Esophagus squamous epithelium (tissue), 5 donors: ENCODE measurements at places on chromosomes 2 and 18.

DNA sequence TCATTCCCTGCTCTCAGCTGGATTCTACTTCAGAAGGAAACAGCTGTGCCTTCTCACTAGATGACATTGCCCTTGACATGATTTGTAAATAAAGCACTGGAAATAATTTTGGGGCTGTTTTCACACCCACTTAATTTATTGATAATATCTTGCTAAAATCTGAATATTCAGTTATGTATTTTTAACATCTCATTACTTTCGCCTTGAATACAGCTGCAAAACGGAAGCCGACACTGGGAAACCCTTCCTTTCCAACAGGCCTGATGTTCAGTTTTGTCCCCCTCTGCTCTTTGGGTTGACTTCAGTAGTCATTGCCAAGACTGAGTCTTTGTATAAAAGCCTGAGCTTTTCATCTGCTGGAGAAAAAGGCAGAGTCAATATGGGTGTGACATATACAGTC is 82.7 kb downstream of the DOCK10 start:
- DNase-seq: no peak

DNA sequence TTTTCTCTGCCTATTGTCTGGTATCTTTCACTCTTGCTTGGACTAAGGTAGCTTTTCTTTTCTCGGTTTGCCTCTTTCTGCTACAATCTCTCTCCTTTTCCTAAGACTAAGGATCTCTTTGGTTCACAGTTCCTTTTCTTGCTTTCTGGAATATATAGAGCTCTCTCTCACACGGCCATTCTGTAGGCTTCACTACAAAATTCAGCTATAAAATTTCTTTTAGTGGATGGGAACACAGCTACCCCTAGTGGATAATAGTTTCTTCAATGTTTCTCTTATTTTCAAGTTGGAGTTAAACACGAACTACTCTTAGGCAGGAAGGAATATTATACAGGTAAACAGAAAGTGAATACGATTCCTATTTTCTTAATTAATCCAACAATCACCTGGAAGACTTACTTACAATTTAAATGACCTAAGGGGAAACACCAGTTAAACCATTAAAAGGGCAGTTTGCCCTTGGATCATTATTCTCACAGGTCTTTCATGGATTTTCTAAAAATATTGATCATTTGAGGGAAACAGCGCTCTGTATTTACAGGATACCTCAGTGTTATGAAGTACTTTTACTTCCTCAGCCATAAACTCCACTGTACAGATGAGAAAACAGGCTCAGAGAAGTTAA is 140.5 kb downstream of the LRP2 start:
- DNase-seq: no peak

- no peak for DNase-seq
Observed at GRCh38 chr18:41197967-41198366, 757.1 kb upstream of the PIK3C3 start.

DNA sequence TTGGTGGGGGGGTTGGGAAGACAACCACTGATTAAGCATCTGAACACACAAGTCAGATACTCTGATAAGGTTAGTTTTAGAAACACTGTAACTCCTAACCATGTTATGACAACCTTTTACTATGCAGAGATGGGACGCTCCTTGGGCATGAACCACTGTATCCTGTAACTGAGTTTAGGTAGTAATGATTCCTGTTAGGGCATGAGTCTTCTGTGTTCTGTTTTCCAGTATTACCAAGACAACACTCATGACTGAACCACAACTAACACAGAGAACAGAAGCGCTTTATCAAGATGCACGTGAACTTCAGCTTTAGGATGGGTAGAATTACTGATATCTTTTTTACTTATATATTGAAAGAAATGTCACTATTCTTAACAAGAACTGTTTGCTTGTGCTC is 14.1 kb upstream of the CREB1 start:
- no peak for DNase-seq

- DNase-seq: no peak
Observed at GRCh38 chr18:23968638-23969604, 45.6 kb upstream of the TTC39C start.

- DNase-seq: no peak
Observed at GRCh38 chr2:67828066-67828465, 234.7 kb downstream of the C1D start.

GRCh38 chr2:46803911-46804670 is 111.5 kb downstream of the MCFD2 start:
- no peak for DNase-seq

GRCh38 chr2:196399722-196400691 is 228.6 kb upstream of the STK17B start:
- DNase-seq: no peak

- no peak for DNase-seq
Observed at GRCh38 chr2:15378148-15378908, 182.8 kb downstream of the NBAS start.

- no peak for DNase-seq
Observed at GRCh38 chr18:32439802-32440201, 30.9 kb downstream of the GAREM1 start.

- no peak for DNase-seq
Observed at GRCh38 chr18:13551305-13551603, 175.1 kb downstream of the FAM210A start.

DNA sequence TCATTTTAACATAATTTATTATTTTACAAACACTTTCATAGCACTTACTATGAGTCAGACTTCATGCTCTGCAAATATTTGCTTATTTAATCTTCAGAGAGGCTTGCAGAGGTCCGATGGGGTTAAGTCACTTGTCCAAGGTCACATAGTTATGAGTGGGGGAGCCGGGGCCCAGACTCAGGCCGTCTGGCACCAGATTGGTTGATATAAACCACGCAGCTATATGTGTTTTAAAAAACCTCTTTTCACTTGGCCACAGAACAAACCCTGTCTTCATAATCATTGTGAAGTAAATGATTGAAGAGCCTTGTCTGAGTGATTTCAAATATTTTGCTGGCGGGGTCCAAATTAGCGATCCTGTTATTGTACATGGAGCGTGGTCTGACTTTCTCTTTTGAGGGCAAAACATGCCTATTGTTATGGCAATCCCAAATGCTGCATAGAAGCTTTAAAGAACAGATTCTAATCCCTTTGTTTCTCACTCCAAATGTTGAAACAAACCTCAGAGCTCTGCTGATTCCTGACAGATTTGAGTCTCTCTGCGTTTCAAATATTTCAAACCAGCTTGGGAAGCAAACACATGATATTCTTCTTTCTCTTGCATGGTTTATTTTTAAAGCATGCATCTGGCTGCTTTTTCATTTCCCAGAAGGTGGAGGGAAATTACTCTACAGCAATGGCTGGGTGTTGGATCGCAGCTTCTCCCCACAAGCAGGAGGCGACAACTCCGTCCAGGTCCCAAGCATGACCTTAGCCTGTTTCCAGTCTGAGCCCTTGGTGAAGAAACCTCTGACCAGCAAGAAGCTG is 142.4 kb downstream of the DDX1 start:
- DNase-seq: no peak

- no peak for DNase-seq
Observed at GRCh38 chr2:160835166-160835565, 325.1 kb upstream of the TANK start.

- no peak for DNase-seq
Observed at GRCh38 chr18:56085551-56085950, 497.6 kb upstream of the TCF4 start.

DNA sequence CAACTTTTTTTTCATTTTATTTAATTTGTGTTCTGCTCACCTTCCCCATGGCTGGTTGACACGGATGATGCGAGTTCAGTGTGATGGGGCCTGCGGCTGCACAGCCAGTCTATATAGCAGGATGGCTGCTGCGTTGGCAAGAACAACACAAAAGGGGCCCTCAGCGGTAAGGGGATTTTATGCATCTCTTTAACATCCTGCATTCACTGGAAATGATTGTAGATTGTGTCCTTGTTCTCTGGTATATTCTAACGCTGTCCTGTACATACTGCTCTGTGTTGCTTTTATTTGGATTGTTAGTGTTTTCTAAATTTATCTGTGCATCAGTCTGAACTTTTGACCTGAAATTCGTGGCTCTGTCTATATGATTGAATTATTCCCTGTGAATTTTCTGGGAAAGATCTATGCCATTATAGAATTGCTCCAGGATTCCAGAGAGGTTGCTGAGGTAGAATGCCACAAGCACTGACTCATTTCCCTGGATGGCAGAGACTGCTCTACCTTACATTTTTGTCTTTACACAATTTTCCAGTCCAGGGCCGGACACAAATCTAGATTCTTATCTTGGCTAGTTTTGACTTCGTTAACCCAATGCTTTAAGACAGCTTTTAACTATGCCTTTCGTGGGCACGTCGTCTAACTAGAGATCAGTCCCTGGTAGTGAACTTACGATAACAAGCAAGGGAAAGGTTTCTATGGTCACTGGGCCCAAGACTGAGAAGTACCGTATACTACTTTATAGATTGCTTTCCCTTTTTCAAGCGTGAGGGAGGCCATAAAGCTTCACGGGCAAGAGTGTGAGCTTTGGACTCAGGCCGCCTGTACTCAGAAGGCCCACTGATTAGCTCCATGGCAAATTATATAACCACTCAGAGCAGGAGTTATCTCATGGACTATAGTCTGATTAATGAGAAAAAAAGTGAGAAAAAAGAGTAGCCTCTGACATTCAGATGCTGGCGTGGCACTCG is at the start of gene CRYGC:
CRYGC (minus strand) TSS at position 85 of the 968 bp plus-strand sequence; CDS start at position 49, 36 bp downstream.
- DNase-seq: no peak

DNA sequence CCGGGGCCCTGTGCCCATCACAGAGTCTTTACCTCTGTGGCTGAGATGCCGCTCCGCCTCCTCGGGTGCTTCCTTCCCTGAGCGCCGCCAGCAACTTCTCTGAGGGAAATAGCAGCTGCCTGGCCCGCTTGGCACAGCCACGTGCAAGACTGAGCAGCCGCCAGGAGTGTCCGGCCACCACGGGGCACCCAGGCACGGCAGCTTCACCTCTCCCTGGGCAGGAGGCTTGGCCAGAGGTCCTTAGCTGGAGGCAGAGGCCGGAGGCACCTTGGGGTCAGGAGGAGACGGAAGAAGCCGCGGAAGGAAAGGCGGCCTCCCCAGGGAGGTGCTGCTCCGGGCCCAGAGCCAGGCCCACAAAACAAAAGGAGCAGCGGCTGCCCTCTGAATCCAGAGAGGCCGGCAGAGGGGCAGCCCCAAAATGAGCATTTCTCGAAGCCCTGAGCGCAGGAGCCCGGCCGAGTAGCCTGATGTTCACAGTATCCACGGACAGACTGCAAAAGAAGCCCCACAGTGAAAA is 6.0 kb upstream of the LIMS2 start:
- DNase-seq: no peak

DNA sequence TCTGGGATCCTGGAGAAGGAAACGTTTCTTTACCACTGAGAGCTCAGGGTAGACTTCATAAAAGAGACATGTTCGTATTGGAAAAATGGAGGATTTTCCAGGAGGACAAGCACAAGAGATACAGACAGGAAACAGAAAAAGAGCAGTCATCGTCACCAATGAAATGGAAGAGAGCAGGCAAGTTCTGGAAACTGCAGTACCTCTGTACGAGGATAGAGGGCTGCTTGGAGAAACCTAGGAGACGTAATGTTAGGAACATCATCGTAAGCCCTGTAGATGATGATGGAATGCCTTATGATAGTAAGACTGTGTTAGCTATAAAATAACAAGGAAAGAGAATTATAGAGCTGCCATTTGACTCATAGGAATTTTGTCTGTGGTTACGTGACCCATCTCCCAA is 121.1 kb upstream of the KLHL14 start:
- DNase-seq: no peak

DNA sequence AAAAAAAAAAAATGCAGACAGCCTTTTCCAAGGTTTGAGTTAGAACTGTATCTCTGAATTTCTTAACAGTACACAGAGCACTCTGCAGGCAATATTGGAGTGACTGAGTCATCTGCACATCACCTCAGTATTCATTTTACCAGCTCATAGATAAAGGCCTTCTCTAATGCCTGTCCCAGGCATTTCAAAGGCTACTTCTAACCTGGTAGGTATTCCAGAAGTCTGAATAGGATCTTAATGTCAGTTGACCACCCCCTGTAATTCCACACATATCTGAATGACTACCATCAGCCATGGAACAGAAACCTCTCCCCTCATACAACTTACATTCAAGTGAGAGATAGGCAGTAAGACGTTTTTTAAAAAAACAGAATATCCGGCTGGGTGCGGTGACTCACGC is 9.0 kb downstream of the METTL21A start:
- DNase-seq: no peak

- DNase-seq: no peak
Observed at GRCh38 chr2:468648-469336, 180.9 kb upstream of the ALKAL2 start.
